Activated gamma-delta T cell treated with Interleukin-2 at 50 U/mL for 16 hours (primary cell): ENCODE measurements at places on chromosomes 13 and 19.

- DNase-seq, result no peak
These were observed 9.4 kb upstream of the CEACAM19 start for GRCh38 chr19:44661904-44662303.

DNA sequence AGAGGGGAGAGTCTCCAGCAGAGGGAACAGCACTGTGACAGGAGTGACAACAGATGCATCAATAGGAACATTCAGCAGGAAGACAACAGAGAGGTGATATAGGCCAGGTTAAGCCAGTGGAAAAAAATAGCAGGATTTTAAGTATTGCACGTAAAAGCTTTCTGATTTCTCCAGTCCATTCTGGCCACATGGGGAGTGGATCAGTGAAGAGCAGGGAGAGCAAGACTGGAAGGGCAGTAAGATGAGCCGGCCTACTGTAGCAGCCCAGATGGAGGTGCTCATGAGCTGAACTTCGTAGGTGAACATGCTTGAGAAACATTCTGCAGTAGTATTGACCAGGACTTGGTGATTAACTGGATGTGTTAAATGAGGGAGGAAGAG lies 1.7 kb downstream of the UTP14C start:
- DNase-seq, result no peak

DNA sequence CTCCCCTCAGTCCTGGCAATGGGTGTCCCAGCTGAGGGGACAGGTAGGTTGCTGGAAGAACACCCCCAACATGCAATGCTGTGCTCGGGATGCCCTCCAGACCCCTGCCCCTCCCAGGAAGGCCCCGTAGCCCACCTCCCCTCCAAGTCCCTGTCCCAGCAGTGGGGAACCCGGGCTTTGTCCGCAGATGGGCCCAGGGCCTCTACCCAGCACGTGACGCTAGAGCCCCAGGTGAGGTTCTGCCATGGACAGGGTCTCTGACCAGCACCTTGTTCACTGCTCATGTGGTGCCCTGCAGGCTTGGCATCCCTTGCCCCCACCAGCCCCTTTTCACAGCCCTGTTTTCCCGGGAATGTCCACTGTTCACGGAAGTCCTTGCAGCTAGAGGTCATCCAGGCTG lies 220.0 kb upstream of the SGCG start:
- no peak for DNase-seq

- no peak for DNase-seq
These were observed 105.0 kb downstream of the SUCLA2 start for GRCh38 chr13:47896111-47896510.

GRCh38 chr19:46131485-46132143 lies 7.1 kb upstream of the IGFL3 start:
- DNase-seq, result no peak

- DNase-seq, result no peak
These were observed 171.3 kb downstream of the NUFIP1 start for GRCh38 chr13:44818016-44818415.

GRCh38 chr19:46809534-46810272 lies 21.3 kb upstream of the SLC1A5 start:
- no peak for DNase-seq

- DNase-seq, result peak; percentile 58
These were observed 100.8 kb downstream of the STK24 start for GRCh38 chr13:98476106-98476505.

DNA sequence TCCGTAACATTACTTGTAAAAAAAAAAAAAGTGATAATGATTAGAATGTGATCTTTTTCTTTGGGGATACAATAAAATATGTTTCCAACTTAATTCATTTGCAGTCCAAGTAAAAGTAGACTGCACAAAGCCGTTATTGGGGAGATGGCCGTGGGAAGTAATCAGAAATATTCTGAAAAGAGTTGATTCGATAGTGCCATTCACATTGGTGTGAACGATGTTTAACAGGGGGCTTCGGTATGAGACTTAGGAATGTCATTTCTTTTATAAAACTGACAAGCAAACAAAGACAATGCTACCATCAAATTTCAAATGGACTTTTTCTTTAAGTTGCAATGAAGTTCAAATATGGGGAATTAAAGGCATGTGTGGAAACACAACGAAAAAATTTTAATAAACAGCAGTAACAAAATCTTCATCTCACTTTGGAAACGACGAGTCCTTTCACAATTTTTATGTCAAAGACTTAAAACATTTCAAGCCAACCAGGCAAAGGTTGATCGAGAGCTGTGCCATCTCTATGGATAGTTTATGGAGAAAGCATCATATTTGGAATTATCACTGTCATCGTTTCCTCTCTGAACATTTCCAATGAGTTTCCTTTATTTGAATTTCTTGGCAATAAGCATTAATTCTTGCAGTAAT lies 1.7 kb upstream of the ZIC5 start:
- DNase-seq, result no peak

DNA sequence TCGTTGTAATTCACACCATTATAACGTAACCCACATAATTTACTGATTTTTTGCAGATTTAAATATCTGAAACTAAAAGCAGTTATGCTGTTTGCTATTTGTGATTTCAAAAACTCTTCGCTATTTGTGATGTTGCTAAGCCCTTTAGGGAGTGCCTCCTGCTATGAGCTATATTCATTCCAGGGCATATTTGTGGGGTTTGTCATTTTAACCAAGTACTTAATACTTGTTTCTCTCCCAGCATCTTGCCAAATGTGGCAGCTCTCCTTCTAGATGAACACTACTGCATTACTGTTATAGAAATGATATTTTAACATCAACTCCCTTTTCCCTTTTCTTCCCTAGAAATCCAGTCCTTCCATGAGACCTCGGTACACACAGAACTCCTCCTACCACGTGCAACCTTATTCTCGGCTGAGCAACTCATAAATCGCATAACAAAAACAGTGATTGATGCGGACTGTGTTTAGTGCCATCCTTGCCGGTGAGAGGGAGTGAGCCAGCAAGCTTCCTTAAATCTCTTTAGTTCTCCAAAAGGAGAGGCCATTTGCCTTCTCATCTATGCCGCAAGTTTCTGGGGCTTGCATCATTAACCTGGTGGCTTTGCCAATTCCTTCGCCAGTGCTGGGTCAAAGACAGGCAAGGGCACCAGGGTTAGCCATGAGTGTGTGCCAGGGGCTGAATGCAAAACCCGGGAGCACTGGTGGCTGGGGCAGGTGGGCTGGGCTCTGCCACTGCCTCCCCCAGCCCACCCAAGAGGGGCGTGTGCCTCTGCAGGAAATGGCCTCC lies 33.4 kb downstream of the RFX2 start:
- DNase-seq, result no peak
